ENCODE measurements at places on chromosomes 2 and 18. TPM values are rescaled to one million over a fixed set of nuclear protein-coding genes. Genes with fewer than 3 reads are reported as not detected.

TMEM169 gene
- 0.15 TPM for polyA plus RNA-seq

MYOM1 gene
- 0.08 TPM for polyA plus RNA-seq

TCF7L1 gene
- polyA plus RNA-seq, result 3.1 TPM

HOXD3 gene
- polyA plus RNA-seq, result not detected

CKAP2L gene
- 15.1 TPM for polyA plus RNA-seq

CDH19 gene
- polyA plus RNA-seq, result not detected

DNA sequence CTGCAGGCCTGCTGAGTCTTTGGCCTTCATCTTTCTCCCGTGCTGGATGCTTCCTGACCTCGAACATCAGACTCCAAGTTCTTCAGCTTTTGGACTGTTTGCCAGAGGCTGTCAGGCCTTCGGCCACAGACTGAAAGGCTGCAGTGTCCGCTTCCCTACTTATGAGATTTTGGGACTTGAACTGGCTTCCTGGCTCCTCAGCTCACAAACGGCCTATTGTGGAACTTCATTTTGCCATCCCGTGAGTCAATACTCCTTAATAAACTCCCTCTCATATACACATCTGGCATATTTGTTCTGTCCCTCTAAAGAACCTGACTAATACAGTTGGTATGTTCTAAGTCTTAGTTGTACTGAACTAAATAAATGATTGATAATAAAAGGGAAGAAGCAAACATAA, 702.8 kb upstream of the LINC00305 start:
- no peak for DNase-seq

DNA sequence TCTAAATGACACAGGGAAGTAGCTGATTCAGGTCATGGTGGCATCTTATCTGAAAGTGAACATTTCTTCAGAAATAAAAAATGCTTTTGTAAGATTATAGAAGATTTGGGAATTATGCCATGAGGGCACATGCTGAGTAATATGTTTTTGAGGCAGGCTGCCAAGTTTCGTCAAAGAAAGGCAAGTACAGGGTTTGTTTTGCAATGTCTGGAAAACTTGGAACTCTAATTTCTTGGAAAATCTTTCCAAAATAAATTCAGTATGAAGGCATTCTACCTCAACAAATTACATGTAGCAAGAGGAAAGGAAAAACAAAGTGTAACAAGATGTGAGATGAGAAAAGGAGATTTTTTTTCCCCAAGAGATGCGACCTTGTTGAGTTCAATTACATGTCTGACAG, 167.7 kb downstream of the PLCL1 start:
- peak; percentile 30 for DNase-seq

DNA sequence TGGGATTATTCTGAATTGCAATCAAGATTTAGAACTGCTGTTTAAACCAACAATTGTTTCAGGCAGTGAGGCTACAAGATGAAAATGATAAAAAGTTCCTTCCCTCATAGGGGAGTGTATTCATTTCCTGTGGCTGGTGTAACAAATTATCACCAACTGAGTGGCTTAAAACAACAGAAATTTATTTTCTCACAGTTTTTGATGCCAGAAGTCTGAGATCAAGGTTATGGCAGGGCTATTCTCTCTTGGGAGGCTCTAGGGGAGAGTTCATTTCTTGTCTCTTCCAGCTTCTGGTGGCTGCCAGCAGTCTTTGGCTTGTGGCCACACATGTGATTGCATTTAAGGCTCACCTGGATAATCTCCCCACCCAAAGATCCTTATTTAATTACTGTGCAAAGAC, 290.5 kb upstream of the ZSWIM2 start:
- no peak for DNase-seq

- DNase-seq, result no peak
Observed at GRCh38 chr2:137940154-137940553, 24.1 kb upstream of the HNMT start.

GRCh38 chr2:62158444-62159121, 37.3 kb upstream of the B3GNT2 start:
- DNase-seq, result no peak

DNA sequence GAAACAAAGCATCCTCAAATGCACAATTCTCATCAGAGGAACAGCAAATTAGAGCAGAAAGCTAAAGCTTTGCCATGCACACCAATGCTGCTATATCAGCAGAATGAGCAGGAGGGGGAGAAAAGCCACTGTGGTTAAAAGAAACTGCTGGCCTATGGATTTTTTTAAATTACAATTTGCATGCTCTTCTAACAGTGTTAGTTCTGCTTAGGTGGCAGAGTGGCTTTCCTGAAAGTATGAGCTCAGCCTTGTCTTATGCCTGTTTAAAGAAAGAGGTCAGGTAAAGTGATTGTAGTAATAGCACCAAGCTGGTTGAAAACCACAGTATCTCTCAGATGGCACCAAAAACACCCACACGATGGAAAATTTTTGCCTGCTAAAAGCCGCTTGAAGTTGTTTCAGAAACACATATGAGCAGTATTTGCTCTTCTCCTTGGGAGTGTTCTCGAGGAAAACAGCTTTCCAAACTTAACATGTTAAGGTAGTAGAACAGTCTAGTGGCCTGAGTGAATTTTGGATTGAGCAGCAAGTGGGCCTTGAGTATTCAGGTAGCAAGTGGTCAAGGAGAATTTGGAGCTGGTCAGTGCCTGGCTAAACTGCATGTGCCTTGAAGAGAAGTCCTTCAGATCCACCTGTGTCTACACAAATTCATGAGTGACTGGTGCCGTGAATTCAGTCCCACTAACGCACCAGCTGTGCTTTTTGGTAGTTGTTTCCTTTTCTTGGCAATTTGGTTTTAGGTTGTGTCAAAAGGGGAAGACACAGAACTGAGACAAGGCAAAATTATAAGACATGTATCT, 19.6 kb upstream of the NDUFV2 start:
- DNase-seq, result no peak

DNA sequence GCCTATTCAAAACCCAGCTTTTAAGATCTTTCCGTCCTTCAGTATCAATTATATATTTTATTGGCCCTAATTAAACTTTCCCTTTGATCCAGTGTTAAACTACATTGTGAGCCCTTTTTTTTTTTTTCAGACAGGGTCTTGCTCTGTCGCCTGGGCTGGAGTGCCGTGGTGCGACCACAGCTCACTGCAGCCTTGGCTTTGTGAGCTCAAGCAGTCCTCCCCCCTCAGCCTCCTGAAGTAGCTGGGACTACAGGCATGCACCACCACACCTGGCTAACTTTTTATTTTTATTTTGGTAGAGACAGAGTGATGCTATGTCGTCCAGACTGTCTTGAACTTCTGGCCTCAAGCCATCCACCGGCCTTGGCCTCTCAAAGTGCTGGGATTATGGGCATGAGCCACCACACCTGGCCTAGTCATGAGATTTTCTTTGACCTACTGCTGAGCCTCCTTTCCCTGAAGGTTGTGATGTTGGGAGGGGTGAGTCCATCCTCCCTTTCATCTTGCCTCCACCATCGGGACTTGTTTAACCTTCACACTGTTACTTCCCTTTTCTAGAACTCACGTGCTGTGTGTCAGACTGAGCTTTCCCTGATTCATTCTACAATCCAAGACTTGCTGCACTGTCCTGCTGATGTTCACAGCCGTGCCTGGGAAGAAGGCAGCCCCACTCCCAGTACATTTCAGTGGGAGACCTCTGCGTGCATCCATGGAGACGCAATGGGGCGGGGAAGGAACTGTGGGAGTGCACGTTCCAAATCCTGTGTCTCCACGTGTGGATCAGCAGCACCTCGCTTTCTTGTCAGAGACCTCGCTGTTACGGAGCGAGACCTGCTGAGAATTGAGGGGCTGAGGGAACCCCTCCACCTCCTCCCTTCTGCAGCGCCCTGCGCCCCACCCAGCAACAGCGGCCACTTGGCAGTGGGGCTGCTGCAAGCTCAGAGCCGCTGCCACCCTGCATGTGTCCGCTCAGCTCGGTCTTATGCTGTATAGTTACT, 10.8 kb downstream of the OXER1 start:
- DNase-seq, result no peak

DNA sequence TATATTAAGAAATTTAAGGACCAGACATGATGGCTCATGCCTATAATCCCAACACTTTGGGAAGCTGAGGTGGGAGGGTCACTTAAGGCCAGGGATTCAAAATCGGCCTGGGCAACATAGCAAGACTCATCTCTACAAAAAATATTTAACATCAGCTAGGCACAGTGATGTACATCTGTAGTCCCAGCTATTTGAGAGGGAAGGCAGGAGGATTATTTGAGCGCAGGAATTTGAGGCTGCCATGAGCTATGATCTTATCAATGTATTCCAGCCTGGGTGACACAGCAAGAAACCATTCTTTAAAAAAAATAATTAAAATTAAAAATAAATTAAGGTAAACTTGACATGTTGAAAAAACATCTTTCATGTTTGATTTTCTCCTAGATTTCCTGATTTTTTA, 564.2 kb downstream of the MBD2 start:
- DNase-seq, result no peak

DNA sequence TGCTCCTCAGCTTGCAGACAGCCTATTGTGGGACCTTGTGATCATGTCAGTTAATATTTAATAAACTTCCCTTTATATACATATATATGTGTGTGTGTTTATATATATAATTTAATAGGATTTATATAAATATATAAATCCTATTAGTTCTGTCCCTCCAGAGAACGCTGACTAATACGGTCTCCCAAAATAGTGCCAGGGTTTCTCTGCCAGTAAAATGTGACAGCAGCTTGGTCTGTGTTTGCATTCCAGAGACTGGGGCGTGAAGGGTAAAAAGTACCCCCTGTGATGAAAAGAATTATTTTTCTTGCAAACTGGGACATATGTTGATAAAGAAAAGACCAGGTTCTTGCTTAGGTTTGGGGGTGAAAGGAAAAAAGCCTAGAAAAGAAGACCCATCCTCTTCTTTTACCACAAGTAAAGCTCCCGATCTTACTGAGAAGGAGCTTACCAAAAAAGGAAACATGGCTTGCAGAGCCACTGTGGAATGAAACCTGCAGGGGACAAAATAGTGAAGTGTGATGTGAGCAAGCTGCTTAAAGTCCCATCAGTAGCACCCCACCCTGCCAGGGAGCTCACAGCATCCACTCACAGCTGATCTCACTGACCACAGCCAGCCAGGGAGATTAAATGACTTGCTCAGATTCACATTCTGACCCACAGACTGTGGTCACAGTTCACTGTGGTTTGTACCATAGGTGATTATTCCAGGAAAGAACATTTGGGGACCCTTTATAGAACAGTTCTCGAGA, 110.9 kb upstream of the RMP24 start:
- DNase-seq, result peak; percentile 42

- no peak for DNase-seq
Observed at GRCh38 chr2:191611614-191612013, 66.3 kb upstream of the NABP1 start.

- DNase-seq, result no peak
Observed at GRCh38 chr2:134897932-134898331, 20.7 kb upstream of the CCNT2 start.

GRCh38 chr2:220452561-220452960, 825.1 kb downstream of the SLC4A3 start:
- no peak for DNase-seq

DNA sequence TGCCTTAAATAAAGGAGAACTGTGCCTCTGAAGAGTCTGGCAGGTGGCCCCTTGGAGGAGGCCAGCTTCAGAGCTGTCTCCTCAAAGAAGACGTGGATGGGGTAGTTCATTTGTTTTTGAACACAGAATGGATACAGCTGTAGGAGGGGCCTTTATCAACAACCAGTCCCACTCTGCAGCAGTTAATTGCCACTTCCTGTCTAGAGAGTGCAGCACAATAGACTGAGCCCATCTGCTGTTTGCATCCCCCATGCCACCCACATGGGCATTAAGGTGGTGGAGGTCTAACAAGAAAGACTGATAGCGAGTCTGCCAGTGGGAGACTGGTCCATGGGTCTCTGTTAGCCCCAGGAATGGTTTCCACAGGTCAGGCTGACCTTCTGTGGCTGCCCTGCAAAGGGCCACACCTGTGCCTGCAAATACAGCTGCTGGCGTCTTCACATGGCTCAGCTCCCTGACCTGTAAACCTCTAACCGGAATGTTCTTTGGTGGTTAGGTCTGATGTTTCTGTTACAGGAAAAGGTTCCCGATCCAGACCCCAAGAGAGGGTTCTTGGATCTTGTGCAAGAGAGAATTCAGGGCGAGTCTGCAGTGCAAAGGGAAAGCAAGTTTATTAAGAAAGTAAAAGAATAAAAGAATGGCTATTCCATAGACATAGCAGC, 153.3 kb upstream of the ITGA6 start:
- DNase-seq, result no peak

GRCh38 chr2:71449343-71449742, 4.0 kb upstream of the DYSF start:
- DNase-seq, result no peak

Measured in mammary epithelial cell (primary cell).